NCI-H2029 (cell line): ENCODE measurements at places on chromosomes 13 and 19.

- DNase-seq: no peak
Observed at GRCh38 chr13:114095486-114095885, 36.9 kb downstream of the RASA3 start.

- no peak for DNase-seq
Observed at GRCh38 chr19:30848636-30849425, 476.6 kb downstream of the ZNF536 start.

GRCh38 chr19:16035601-16036297 lies 40.5 kb upstream of the TPM4 start:
- no peak for DNase-seq

DNA sequence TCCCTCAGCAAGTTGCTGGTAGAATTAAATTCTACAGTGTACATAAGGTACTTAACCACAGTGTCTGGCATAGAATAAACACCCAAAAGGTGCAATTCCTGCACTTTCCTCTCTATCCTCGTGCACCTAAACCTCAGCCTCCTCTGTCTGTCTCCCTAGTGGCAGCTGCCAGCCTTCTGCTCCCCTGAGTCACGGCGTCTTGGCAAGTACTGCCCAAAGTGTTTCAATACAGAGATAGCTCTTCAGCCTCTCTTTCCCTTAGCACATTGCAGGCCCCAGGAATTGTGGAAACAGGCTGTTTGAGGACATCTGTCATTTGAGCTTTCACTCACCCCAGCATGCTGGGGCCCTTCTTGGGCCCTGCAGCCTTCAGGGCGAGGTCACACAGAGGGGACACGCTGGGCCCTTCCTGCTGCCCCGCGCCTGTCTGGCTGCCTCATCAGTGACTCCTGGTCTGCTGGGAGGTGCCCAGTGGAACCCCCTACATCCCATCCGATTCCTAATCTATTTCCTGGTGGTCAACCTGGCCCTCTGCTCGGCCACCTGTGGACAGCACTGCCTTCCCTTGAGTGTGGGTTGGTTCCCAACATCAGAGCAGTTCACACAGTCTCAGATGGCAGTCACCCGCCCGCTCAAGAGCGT lies 19.3 kb downstream of the COL4A2 start:
- DNase-seq: no peak

DNA sequence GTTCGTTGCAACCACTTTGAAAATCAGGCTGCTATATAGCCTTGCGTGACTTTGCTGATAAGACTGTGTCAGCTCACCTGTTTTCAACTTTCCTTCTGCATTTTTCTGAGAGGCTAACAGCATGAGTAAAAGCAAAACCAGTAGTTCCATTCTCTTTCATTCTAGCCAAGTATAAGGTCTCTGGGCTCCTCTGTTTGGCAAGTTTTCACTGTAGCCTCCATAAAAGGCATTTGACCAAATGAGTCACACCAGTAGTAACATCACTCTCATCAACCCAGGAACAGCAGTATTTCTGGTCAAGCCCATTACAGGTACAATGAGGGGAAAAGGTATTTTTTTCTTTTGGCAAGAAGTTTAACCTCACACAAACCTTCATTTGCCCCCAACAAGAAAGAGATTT lies 1149.8 kb upstream of the MIR17HG start:
- no peak for DNase-seq

DNA sequence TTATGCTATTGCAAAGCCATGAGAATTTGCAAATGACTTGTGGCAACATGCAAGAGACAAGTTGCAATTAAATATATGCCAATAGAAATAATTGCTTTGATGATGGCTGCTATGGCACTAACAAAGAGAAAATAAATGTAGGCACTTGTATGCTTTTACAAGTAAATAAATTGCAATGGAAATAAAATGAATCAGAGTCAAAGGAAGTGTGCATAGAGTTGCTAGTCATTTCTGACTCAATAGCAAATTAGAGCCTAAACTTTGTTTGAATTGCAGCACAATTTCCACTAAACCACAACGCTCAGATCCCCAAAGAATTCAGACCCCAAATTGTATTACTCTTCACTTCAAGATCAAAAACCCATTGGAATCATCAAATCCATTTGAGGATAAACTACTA lies 792.1 kb upstream of the ARGLU1 start:
- no peak for DNase-seq

- peak; percentile 5 for DNase-seq
Observed at GRCh38 chr13:49976314-49977258, 20.3 kb upstream of the TRIM13 start.

- DNase-seq: no peak
Observed at GRCh38 chr13:112098699-112099098, 31.8 kb downstream of the SOX1 start.

DNA sequence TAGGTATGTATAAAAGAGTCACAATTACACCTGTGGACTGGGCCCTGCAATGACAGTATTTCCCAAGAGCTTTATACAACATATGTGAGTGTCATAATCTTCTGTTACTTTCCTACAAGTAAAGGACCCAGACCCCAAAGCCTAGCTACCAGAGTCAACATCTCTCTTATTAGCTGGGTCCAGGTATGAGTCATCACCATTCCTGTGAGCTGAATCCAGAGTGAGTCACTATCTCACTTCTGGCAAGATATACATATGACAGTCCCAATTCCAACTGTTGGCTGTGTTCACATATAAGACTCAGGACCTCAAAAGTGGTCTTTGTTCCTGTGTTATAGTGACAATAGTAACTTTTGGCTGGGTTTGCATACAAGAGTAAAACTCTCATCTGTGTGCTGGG lies 46.7 kb downstream of the ZNF729 start:
- DNase-seq: no peak

DNA sequence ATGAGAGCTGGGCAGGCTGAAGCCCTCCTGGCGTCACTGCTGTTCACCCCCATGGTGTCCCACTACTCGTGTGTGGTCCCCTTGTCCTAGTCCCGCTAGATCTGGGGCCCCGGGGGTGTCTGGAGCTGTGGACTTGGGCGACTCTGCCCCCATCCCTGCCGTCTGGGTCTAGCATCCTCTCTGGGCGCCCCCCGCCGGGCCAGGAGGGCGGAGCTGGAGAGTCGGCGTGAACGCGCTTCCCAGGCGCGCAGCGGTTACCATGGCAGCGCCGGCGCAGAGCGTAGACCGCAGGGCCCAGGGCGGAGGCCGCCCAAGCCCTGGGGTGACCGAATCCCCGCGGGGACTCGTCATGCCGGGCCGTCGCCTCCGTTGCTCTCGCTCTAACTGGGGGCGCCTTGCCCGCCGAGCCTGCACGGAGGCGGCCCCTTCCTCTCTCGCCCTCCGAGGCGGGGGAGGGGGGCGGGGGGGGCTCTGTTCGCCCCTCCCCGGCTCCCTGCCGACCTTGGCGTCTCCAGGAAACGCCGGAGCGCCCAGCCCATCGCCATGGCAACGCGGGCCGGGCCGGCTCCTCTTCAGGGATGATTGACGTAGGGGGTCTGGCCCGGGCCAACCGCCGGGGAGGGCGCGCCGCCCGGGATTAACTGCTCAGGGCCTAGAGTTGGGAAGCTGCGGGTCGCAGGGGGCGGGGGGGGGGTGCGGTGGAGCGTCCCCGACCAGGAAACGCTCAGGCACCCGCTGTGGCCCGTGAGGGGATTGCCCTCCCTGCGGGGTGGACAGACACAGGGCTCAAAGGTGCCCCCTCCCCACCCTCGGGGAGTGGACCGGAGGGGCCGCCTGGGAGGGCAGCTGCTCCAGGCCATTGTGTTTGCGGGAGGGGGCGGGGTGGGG lies 8.9 kb downstream of the ISYNA1 start:
- peak; percentile 78 for DNase-seq

- no peak for DNase-seq
Observed at GRCh38 chr13:49812812-49813211, 20.3 kb upstream of the KPNA3 start.

DNA sequence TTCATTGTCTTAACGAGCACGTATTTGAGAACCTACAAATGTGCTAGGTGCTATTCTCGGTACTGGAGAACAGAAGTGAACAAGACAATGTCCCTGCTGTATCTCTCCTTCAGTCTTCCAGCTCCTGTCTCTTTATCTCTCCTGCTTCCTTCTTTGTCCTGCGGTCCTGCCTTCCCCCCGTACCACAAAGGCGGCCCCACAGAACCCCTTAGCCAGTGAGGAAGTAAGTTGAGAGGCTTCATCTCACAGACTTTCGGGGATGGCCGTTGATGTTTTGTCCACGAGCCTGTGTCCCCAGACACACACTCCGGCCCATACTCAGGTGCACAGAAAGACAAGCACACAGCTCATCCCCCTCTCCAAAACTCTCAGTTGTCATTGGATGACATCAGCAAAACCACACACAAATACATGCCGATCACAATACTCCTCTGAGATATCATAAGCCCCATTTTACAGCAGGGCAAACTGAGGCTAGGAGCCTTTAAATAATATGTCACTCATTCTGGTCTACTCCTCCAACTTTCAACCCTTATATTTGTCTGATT lies 507 bp upstream of the SWSAP1 start:
- no peak for DNase-seq

DNA sequence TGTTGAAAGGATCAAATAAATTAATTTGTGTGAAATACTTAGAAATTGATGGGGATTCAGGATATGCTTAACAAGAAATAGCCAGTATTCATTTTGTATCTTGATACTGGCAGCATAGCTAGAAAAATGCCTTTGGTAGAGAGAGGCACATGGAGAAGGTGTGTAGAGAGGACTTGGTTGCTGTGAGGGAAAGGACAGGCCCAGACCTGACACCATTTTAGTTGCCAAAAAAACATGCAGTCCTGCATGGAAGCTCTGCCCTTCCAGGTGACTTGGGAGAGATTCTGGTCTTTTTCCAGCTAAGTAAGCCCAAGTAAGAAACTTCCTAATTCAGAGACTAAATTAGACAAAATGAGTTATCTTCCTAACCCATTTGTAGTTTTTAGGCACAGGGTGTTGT lies 335.0 kb downstream of the RFC3 start:
- no peak for DNase-seq

DNA sequence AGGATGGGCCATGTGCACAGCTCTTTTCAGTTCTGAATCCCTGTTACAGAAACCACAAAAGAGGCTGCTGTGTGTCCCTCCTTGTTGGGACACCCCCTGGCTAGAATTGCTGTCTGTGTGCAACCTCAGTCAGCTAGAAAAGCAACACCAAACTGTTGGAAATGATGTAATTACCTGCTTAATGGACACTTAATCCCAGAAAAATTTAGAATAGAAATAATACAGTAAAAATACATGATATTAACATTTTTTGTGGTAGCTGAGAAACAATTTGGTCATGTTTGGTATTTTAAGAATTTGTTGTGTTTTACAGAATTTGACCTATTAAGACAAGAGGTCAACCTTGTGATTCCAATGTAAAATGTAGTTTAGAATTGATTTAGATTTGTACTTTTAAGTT lies 46.8 kb downstream of the FAM124A start:
- no peak for DNase-seq

DNA sequence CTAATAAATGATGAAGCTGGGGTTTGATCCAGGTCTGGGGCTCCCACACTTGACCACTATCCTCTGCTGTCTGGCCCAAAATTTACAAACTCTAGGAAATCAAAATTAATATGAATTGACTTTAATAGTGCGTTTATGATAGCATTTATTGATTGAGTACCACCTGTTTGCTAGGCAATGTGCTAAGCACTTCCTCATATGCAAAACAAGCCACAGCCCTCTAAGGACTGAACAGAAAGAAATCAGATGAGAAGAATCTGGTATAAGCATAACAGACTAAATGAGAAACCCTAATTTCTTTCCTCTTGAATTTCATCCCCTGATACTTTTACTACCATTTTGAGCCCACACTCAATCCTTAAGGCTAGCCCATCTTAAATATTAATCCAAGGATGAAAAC lies 6.6 kb upstream of the MLNR start:
- no peak for DNase-seq

- no peak for DNase-seq
Observed at GRCh38 chr19:11088506-11089253, 583 bp upstream of the LDLR start.

GRCh38 chr19:5293612-5294378 lies 46.8 kb downstream of the PTPRS start:
- DNase-seq: no peak

GRCh38 chr13:65594298-65594781 lies 1635.8 kb downstream of the PCDH9 start:
- no peak for DNase-seq

GRCh38 chr19:9913237-9914000 lies 22.9 kb downstream of the OLFM2 start:
- no peak for DNase-seq

GRCh38 chr19:29256516-29256915 lies 43.6 kb upstream of the UQCRFS1 start:
- no peak for DNase-seq

GRCh38 chr13:49220036-49220855 lies at the start of gene MLNR:
Gene MLNR, plus strand, starts transcription at chr13:49220338. Its CDS starts 0 bp downstream, at chr13:49220338.
- no peak for DNase-seq
